SIG-M5 (cell line): ENCODE measurements at places on chromosomes 12 and 14.

DNA sequence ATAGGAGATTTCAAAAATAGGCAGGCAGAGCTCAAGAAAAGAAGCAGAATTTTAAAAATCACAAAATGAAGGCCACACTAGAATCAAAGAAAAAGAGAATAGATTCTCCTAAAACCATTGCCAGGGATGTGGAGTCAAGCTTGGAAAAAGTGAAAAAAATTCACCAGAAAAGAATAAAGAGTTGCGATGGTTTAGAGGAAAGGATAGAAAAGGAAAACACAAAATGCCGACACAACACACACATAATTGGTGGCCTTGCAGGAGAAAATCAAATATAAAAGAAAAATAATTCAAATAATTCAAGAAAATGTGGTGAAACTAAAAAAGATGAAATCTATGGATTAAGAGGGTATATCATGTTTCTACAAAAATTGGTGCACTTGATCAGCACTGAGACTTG is 181.6 kb upstream of the C14orf180 start:
- DNase-seq = no peak

- DNase-seq = no peak
Observed at GRCh38 chr12:447141-447540, 12.6 kb upstream of the B4GALNT3 start.

DNA sequence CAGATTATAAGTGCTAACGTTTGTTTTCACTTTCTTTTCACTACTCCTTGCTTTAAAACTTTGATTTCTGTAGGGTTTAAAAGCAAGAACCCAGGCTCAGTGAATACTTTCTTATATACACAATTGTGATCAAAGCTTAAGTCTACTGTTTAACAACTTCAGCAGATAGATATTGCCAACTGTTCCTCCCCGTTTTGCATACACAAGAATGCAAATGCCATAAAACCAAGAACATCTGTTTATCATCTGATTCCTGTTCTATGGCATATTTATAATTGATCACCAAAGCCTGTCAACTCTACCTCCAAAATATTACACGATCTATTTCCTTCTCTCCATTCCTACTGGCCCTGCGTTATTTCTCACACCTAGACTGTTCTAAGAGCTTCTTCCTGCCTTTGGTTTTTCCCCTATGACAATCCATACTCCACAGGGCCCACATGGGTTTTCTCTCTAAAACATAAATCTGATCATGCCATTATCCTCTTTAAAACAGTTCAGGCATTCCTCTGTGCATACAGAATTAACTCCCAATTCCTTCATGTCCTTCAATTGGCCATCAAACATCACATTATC is 15.9 kb downstream of the MED13L start:
- no peak for DNase-seq

DNA sequence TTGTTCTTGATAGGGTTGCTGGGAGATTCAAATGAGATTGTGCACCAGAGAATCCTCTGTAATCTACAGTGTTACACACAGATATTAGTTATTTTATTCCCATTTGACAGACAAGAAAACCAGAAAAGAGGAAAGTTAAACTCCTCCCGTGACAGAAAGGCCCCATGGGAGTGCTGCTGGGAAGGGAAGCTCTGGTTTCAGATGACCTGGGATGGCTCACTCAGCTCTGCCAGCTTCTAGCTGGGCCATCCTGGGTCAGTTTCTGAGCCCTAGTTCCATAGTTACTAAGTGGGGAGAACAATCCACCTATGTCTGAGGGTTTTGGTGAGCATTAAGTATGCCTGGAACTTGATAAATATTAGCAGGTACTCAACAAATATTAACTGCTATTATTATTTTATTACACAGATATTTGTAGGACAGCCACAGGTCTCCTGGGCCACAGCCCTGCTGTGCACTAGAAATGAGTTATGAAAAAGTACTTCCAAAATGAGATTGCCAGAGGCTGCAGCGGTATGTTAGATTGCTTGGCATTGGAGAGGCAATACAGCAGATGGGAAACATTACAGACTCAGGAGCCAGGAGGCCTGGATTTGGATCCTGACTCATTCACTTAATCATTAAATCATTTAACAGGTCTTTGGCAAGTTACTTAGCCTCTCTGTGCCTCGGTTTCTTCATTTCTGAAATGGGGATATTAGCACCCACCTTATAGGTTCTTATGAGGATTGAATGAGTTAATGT is 47.1 kb upstream of the STON2 start:
- no peak for DNase-seq

DNA sequence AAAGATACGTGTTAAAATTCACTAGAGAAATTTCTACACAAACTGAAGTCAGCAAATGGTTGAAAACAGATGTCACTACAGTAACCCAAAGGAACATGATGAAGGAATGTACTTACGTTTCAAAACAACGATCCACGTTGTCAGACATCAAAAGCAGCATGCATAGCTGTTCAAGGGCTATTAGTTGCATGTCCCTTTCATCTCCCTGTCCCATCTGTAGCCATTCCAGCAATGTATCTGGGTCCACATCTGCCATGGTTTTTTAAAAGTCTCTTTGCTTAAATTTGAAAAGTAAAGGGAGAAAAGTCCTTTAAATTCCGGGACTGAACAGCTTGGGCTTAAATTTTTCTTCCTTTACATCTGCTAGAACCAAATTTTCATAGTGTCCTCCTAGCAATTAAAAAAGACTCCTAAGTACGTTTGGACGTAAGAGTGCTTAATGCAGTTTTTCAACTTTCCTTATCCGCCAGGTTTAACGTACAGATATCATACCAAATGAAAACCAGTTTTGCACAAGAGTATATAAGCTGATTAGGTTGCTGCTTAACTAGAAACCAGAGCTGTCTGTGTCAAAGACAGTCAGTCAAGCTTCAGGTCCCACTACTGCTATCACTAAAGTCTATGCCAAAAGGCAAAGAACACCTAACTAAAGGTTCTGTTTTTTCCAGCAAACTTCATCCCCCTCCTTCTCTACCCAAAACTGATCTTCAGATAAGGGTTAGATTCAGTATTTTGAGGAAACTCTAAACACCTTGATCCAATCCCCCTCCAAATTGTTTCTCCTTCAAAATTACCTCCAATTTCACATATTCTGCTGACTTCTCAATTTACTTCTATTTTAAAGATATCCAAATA is 1.7 kb downstream of the HECTD1 start:
- no peak for DNase-seq

DNA sequence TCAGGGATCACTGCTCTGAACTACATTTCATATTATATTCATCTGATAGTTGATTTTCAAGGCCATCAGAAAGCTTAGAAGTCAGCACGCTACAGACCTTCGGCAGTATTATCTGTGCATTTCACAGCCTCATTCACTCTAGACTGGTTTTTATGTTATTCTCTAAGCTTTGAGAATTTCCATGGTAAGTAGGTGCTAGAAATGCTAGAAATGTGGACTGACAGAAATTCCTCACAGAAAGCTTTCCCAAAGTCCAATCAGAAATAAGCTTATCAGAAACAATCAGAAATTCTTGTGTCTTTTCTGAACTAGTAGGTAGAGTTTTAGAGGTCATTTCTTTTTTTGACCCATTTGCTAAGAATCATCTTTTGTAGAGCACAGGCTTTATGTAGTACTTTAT is 176.6 kb downstream of the TMTC3 start:
- DNase-seq = no peak

- DNase-seq = no peak
Observed at GRCh38 chr12:1929985-1930802, 11.7 kb upstream of the CACNA2D4 start.

DNA sequence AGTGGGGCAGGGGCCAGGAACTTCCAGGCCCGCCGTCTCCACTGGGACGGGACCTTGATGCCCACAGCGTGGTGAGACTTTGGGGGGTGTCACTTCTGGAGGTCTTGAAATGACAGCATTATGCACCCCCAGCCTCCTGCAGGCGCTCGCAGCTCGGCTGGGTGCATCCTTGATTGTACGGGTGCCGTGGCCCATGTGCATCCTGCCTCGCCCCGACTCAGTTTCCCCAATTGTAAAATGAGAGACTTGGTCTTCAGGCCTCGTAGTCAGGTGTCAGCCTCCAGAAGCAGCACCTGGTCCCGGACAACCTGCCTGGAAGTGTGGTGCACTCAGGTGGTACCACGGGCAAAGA is 8.9 kb upstream of the PUS1 start:
- DNase-seq = no peak

DNA sequence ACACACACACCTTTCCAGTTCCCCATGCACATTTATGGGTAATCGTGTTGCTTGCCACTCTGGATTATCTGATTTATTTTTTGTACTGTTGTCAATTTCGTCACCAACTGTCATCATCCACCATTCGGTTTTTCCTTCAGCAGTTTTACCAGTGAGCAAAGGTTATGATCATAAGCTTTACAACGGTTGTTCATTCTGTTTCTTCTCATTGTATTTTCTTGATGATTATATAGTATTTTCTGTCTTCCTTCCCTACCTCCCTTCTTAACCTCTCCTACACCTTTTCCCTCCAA is 680 bp downstream of the NECAP1 start:
- DNase-seq = no peak

DNA sequence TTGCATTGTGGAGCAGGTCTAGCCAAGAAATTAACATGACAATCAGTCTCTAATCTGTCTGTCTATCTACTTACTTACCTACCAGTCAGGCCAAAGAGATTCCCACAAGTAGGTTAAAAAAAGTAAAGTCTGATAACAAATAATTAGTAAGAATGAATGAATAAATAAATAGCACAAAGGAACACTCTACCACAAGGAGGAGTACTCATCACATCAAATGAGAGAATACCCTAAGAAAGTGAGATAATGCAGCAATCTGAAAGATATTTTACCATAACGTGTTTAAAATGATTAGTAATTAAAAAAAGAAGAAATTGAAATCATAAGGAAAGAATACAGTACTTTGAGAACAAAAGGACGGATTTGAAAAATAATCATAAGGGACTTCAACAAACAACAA is 187.2 kb downstream of the SYNE2 start:
- DNase-seq = no peak

GRCh38 chr14:105071326-105071725 is 6.1 kb upstream of the GPR132 start:
- DNase-seq = no peak

DNA sequence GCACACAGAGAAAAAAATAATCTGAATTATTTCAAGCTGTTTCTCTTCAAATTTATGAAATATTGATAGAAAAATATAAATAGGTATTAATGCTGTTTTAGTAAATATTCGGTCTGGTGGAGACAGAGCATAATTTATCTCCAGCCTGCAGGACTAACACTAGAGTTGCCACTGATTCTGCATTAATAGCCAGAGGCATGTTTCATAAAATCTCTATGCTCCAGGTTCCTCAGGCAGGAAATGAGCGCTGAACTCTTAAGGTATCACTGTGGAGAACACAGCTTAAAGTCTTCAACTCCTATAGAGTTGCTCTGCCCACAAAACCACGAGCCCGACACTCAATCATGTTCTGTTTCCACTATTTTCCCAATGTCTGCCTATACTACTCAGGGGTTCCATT is 470.0 kb upstream of the TMPO start:
- no peak for DNase-seq

DNA sequence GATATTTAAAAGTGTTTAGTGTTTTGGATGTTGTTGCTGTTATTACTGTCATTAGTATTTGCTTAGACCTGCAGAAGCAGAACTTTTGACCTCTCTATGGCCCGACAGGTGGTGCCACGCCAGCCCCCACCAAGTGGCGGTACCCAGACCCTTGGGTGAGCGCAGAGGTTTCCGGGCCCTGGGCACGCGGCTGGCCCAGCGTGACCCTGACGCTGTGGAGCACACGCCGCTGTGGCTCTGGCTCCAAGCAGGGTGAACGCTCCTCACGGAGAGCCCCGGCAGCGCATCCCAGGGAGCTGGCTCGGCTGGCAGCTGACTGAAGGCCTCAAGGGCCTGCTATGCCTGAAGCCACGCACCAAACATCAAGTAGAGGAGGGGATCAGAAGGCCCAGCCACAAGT is 22.6 kb downstream of the SLC25A47 start:
- no peak for DNase-seq

- no peak for DNase-seq
Observed at GRCh38 chr14:100599981-100600380, 12.8 kb upstream of the BEGAIN start.

- no peak for DNase-seq
Observed at GRCh38 chr12:132362996-132363660, 33.7 kb upstream of the GALNT9 start.

DNA sequence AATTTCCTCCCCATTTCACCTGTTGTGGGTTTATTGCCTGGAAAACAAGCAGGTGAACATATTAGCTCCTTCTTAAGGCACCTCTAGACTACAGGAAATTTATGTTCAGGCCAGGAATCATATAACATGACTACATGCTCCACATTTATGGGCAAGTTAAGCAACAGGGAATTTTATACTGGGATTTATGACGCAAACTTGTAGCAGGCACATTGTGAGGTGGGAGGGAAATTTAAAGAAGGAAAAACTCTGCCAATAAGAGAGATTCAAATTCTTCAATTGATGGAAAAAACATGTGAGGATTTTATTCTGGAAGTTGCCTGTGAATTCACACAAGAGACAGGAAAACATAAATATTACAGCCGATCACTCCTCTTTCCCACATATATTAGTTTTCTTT is 93.9 kb downstream of the TBC1D30 start:
- no peak for DNase-seq

GRCh38 chr12:44223736-44224135 is 387.9 kb downstream of the TMEM117 start:
- no peak for DNase-seq

DNA sequence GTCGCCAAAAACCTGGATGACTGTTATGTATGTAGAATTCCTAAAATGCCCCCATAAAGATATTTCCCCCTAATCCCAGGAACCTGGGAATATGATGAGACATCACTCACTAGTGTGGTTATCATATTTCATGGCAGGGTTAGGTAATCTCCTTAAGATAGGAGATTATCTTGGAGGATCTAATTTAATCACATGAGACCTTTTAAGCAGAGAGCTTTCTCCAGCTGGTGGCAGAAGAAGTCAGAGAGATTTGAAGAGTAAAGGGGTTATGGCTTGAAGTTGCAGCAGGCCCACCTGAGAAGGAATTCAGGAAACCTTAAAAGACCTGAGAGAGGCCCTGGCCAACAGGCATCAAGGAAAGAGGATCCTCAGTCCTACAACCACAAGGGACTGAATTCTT is 53.6 kb downstream of the DYRK2 start:
- no peak for DNase-seq

DNA sequence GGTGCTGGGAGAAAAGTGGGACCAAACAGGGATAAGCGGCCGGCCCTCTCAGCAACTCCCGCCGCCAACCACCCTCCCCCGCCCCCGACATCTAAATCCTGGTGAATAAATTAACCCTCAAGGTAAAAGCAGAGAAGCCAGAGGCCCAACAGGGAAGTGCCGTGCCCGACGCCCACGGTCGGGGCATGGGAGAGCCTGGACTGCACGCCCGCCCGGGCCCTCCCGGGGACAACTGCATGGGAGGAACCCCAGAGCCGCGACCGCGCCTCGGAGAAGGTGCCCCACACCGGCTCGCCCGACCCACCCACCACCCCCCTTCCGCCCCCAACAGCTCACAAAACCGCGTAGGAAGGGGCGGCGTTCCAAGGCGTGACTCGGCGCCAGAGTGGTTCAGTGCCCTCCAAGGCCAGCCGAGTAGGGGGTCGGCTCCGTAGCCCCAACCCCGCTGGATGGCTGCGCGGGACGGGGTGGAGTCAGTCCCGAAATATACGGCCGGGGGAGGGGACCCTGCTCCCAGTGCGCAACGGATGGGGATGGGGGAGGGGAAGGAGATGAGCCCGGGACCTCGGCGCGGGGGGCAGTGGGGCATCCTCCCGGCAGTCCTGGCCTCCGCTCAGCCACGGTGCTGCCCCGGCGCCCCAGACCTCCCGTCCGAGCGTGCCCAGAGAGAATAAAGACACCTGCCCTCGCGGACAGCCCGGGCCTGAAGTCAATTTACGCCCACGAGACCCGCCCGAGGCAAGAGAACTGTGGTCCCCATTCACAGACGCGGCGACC is 732 bp downstream of the SLC25A29 start:
- DNase-seq = no peak
